ENCODE measurements at places on chromosomes 5 and 9.
A peak's percentile ranks its signal among the peaks of the same experiment; 100 is the strongest.

GRCh38 chr9:6938447-6938846 lies 180.7 kb downstream of the KDM4C start:
- DNase-seq, result no peak

GRCh38 chr9:91682806-91683205 lies 259.2 kb upstream of the NFIL3 start:
- no peak for DNase-seq

GRCh38 chr5:179553875-179554274 lies 3.5 kb downstream of the RUFY1 start:
- no peak for DNase-seq

DNA sequence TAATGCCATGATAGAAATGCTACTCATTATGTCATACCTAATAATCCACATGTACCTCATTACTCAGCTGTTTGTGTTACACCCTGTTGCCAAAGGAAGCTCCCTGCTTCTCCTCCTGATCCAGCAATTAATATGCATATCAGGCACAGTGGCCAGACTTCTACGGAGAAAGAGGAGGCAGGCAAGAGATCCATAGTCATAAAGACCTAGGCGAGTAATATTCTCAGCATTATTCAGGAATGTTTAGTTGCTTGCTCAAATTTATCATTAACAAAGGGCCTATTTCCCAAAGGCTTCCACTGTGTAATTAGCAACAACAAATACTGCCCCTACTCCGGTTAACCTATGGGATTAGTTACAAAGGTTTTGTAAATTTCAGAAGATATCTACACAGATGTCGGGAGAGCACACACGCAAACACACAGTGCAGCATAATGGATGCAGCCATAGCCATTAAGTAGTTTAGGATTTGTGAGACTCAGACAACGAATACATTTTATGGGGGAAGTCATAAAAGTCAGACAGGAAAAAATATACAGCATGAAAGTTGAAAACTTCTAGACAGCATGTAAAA lies 192.6 kb downstream of the EFNA5 start:
- no peak for DNase-seq

DNA sequence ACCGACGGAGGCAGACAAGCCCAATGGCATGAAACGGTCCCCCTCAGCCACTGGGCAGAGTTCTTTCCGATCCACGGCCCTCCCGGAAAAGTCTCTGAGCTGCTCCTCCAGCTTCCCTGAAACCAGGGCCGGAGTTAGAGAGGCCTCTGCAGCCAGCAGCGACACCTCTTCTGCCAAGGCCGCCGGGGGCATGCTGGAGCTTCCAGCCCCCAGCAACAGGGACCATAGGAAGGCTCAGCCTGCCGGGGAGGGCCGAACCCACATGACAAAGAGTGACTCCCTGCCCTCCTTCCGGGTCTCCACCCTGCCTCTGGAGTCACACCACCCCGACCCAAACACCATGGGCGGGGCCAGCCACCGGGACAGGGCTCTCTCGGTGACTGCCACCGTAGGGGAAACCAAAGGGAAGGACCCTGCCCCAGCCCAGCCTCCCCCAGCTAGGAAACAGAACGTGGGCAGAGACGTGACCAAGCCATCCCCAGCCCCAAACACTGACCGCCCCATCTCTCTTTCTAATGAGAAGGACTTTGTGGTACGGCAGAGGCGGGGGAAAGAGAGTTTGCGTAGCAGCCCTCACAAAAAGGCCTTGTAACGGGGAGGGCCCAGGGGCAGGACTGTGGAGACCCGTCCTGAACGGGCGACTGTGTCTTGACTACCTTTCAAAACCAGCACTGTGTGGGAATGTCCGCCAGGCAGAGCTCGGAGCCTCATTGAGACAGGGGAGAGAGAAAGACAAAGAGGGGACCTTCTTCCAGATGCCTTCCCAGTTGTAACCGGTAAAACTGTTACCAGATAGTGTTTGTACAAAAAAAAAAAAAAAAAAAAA lies 29.9 kb downstream of the CD180 start:
- peak; percentile 47 for DNase-seq

DNA sequence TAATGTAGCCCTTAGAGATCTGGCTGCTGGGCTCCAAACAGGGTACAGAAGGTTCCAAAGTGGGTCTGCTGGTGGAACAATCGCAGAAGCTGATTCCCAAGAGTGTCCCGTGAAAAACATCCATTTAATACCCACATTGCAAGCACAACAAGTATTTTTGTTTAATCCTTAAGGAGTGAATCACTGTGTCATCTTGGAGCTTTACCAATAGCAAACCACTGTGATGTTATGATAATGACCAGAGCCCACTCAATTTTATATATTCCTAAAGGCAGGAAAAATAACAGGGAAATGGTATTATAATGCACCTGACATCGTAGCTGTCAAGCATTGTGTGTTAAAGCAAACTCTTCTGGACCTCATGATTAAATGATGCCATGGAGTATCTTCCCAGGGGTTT lies 291.9 kb downstream of the FBXL7 start:
- DNase-seq, result no peak

DNA sequence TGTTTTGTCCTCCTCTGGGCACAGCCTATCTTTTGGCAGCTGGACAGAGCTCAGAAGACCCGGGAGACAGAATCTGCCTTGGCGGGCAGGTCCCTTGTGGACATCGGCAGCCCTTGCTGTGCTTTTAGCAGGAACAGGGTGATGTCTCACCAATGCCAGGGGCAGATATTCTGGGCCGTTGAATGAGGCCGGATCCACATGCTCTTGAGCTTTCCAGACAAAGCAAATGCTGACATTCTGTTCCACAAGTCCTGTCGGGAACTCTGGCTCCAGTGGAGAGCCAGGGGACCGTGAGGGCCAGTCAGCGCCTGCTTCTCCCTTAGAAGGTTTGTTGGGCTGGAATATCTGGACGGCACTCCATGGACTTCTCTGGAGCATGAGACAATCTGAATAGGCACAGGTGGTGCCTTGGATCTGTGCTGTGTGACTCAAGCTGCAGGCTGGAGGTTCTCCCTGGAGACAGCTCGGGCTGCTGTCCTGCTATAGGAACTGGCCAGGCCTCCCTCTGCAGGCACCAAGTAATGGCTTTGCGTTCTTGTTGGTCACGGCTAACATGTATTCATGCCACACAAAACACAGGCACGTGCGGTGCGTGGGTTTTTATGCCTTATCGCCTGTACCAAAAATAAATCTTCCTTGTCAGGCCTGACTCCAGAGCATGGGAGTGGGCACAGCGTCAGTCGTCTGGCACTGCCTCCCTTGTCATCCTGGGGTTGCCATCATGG lies 80.3 kb downstream of the GADD45G start:
- DNase-seq, result no peak

DNA sequence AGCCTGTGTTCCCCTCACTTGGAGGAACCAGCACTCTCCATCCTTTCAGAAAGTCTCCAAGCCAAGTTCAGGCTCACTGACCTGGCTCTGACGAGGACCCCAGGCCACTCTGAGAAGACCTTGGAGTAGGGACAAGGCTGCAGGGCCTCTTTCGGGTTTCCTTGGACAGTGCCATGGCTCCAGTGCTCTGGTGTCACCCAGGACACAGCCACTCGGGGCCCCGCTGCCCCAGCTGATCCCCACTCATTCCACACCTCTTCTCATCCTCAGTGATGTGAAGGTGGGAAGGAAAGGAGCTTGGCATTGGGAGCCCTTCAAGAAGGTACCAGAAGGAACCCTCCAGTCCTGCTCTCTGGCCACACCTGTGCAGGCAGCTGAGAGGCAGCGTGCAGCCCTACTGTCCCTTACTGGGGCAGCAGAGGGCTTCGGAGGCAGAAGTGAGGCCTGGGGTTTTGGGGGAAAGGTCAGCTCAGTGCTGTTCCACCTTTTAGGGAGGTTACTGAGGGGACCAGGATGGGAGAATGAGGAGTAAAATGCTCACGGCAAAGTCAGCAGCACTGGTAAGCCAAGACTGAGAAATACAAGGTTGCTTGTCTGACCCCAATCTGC lies 4.7 kb upstream of the NUP214 start:
- DNase-seq, result no peak

DNA sequence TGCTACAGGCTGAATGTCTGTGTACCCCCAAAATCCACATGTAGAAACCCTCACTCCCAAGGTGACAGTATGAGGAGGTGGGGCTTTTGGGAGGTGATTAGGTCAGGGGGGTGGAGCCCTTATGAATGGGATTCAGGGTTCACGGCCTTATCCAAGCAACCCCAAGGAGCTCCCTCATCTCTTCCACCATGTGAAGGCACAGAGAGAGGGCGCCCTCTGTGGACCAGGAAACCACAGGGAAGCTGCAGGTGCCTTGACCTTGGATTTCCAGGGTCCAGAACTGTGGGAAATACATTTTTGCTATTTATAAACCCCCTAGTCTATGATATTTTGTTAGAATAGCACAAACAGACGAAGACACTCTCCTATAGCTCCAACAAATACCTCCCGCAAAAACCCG lies 53.6 kb upstream of the IRX2 start:
- DNase-seq, result no peak

DNA sequence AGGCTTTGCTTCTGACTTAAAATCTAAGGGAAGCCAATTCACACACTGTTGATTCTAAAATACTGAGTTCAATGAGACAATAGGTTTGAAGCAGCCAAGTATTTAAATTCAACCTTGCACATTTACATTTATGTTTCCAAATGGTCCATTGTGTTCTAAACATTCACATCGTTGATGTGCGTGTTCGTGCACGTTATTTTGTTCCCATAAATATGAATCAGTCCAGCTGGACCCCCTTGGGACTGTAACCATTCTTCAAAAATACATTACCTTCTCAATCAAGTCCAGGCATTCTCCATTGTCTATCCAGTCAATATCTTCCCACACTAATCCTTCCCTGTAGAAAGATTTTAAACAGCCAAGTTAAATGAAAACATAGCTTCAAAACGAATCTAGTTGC lies 146.4 kb upstream of the RETREG1 start:
- DNase-seq, result no peak

DNA sequence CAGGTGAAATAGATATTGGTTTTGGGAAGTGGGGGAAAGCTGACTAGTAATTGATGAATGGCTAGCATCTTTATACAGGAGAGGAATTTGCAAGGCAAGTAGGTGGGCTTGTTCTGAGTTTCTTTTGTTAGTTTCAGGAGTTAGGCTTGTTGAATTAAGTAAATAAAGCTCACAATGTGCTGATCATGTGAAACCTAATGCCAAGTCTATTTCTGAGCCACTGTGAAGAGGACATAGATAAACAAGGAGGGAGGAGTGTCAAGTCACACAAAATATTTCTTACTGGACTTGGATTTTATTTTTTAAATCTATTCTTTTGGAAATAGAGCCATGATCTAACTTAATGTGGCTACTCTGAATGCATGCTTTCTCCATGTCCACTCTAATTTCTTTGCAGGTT lies 19.9 kb downstream of the GDA start:
- no peak for DNase-seq

DNA sequence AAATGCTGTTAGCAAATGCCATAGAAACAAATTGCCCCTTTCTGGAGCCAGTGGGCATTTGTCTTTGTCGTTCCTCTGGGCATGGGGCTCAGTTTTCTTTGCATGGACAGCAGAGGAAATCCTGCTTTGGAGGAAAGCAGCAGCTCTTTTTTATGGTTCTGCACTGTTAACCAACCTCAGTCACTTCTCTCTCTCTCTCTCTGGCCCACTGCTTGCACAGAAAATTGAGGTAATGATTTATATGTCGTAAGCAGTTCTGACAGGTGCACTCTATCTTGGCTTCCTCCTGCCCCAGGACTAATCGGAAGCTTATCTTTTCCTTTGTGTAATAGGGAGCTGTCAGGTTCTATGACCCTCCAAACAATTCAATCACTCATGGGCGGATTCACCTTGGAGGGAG lies 159.6 kb upstream of the GPR151 start:
- DNase-seq, result no peak

DNA sequence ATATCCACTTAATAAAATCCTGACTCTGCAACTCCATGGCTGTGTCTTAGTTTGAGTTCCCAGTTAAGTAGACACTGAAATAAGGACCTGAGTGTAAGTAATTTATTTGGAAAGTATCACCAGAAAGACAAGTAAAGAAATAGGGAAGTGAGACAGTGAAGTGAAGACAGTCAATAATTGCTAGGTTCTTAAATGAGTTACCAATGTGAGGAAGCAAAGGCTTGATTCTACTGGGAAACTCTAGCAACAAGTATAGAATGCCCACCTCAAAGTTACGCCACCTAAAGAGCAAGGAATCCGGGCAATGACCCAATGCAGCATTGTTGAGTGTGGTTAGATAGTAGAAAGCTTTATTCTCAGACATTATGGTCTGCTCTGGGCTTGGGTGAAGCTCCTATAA lies 383.9 kb downstream of the TLR4 start:
- DNase-seq, result no peak

- DNase-seq, result no peak
These were observed 478 bp upstream of the SETD9 start for GRCh38 chr5:56908942-56909293.

DNA sequence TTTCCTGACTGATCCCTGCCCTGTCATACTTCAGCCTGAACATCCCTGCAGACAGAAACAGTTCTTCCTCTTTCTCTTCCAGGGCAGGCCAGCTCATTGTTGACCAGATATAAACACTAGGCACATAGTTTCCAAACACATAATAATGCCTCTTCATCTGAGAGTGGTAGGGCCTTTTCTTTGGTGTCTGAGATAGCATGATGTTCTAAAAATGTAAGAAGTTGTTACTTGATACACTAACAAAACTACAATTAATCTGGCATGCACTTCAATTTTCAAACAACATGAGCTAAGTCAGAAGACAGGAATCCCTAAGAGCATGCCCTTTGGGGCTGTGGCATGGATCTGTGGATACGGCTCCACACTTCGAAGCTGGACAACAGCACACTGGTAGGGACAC lies 246.6 kb downstream of the SPOCK1 start:
- no peak for DNase-seq

GRCh38 chr9:133119846-133120500 lies 1.1 kb downstream of the RALGDS start:
- no peak for DNase-seq

GRCh38 chr5:150989695-150990094 lies 30.7 kb upstream of the GPX3 start:
- DNase-seq, result no peak

- no peak for DNase-seq
These were observed 17.8 kb downstream of the IFT74 start for GRCh38 chr9:26973989-26974388.

DNA sequence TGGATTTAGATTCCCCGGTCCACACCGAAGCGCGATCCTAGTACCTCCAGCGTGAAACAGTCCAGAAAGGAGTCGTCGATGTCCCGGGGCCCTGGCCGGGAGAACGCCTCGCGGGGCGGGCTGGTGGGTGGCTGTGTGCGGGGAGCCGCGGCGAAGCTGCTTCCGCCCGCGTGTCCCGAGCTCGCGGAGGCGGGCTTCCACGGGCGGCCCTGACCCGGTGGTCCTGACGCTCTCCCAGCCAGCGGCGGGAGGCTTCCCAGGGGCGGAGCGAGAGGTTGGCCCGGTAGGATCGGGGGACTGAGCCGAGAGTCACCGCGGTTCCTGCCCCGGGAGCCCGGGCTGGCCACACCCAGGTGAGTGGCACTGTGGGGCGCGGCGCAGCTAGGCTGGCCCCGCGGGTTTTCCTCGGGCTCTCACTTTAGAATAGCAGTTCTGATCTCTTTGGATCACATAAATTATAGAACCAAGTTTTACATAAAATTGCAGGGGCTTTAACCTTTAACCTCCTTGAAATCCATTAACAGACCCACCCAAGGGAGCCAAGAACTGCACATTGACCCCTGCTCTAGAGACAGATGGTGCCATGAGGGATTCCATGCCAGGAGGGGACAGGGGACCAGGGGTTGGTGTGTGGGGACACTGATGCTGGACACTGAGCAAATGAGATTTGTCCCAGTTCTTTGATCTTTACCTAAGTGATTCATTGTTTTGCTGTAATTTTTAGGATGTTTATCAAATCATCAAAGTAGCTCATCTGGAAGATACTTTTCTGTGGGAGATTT lies 29.2 kb upstream of the IL31RA start:
- no peak for DNase-seq
